ENCODE measurements at places on chromosomes 4 and X.
A peak's percentile ranks its signal among the peaks of the same experiment; 100 is the strongest.

GRCh38 chr4:99126376-99126775 lies 17.7 kb downstream of the ADH4 start:
- no peak for DNase-seq

- no peak for DNase-seq
These were observed 100.8 kb upstream of the EOLA2 start for GRCh38 chrX:150038986-150039599.

GRCh38 chrX:118823263-118824172 lies at the start of gene ZCCHC12:
ZCCHC12 (plus strand) TSS chrX:118823824; CDS start chrX:118825245, 1,421 bp downstream.
- DNase-seq = no peak

DNA sequence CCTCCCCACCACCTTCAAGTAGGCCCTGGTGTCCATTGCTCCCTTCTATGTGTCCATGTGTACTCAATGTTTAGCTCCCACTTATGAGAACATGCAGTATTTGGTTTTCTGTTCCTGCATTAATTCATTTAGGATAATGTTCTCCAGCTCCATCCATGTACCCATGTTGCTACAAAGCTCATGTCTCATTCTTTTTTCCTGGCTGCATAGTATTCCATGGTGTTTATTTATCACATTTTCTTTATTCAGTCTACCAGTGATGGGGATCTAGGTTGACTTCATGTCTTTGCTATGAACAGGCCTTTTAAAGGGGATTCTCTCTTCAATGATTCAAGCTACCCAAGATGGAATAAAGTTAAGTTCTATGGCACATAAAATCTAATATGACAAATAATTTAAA lies 119.6 kb downstream of the PPP3CA start:
- DNase-seq = no peak

DNA sequence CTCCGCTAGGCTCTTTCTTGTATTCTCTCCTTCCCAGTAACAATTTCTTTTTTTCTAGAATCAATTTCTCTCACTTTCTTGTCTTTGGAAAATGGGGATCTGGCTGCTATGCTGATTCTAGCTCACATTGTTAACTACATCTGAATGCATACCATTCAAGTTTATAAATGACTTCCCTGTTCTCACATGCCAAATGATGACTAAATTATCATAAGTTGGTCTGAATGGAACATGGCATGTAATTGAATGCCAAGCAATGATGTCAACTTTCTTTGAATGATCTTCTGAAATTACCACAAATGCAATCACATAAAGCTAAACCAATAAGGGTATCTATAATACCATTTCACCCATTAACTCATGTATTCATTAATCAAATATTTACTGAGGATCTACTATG lies 2.7 kb upstream of the ITM2A start:
- no peak for DNase-seq

- no peak for DNase-seq
These were observed 109.5 kb upstream of the VCX3A start for GRCh38 chrX:6644411-6644810.

- no peak for DNase-seq
These were observed 19.6 kb downstream of the COX7B2 start for GRCh38 chr4:46889410-46889809.

DNA sequence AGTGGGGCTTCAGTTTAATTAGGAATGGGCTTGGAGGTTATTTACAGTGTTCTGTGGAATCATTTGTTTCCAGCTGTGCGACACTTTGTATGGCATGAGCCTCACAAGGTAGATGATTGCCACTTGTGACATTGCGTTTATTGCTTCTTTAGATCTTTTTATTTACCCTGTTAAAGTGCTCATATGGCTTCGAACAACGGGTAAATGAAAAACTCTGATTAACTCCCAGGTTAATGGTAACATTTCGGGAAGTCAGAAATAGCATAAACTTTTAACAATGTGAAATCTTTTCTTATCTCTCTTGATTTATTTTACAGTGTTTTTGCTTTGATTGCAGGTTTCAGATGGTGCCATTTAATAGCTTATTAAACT lies 494.3 kb downstream of the IDS start:
- no peak for DNase-seq

DNA sequence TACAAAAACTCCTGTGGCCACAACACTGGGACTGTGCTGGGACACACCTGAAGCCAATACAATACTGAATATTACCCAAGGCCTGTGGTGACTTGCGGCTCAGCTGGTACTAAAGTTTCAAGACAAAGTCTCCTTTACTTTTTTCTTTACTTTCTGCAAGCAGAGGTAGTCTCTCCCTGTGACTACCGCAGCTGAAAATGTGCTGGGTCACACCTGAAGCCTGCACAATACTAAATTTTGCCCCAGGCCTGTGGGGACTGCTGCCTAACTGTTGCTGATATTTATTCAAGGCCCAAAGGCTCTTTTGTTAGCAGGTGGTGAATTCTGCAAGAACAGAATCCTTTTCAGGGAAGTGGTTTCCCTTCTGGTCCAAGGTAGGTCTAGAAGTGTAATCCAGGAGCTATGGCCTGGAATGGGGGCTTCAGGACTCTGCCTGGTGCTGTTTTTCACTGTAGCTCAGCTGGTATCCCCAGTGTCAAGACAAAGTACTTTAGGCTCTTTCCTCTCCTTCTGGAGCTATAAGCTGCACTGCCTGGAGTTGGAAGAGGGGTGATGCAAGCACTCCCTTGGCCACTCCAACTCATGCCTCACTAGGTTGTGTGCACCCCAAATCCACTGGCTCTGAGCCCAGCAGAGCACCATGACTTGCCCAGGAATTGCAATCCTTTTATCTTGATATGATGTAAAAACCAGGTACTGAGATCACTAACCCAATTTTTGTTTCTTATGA lies 489.4 kb downstream of the TECRL start:
- no peak for DNase-seq

DNA sequence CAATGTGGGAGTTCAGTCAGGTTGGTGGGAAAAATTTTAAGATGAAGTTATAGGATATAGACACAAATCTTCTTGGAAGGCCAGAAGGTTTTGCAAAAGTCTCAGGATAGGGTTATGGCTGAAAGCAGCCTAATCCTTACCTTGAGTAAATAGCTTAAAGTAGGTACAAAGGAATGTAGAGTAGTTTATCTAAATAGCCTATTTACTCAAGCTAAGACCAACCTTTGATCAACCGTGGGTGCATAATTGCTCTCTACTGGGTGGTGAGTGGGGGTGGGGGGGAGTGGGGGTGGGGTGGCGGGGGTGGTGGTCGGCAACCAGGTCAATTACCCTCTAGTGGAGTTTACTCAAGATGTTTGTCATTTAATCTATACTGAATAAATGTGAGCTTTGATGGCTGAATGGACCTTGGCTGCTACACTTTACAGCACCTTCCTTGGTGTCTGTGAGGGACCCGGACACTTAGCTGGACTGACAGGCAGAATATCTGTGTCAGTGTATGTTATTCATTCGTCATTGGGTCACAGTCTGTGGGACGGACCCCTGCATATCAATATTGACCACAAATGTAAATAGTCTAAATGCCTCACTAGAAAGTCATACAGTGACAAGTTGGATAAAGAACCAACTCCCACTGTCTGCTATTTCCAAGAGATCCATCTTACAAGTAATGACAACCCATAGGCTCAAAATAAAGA lies 545.7 kb upstream of the PABPC4L start:
- no peak for DNase-seq

- peak; percentile 11 for DNase-seq
These were observed 76.9 kb downstream of the STIM2 start for GRCh38 chr4:26937567-26937966.

DNA sequence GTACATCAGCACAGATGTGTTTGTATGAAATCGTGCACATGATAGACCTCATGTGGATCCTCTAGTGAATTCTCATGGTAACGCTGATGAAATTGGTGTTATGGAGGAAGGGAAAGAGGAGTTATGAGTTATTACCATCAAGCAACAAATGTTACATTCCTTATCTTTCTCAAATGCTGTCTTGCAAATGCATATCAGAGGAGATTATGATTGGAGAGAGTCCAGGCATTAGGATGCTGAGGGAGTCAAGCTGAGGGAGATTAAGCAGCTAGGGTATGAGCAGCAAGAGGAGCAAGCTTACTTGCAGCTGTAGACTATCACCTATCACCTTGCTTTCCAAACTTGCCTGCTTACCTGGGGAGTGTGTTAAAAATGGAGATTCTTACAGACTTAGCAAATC lies 36.8 kb upstream of the SFRP2 start:
- no peak for DNase-seq

DNA sequence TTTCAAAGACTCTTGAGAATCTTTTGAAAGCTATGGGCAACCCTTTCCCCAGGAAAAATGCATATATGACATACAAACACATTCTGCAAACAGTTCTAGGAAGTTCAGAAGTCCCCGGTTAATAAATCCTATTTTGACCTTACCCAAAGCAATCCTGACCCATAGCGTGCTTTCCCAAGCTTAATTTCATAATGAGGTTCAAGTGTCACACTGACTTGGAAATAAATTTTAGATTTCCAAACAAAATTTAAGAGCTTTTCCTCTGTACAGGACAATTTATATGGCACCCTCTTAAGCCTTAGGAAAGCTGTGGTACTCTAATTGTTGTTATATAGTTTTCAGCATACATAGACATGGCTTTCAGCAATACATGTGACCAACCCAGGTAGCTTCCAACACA lies 11.3 kb downstream of the MID2 start:
- DNase-seq = no peak

- DNase-seq = no peak
These were observed 5.3 kb downstream of the ASB11 start for GRCh38 chrX:15310117-15310516.

DNA sequence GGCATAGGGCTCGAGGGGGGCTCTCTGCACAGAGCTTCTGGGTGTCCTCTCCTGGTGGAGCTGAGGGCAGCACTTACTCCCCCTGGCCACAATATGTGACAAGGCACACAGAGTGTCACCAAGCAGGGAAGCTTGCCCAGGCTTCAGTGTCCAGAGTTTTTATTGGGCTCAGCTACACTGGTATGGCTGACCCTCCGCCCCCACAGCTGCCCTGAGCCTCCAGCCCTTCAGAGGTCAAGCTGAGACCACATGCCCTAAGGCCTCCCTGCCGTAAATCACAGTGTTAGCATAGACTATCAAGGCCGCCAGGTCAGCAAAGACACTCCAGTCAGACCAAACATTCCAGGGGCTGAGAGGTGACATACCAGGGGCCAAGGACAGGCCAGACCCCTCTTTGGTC lies 59.0 kb downstream of the EVC start:
- no peak for DNase-seq

GRCh38 chr4:4395849-4396627 lies 9.1 kb downstream of the NSG1 start:
- DNase-seq = no peak

GRCh38 chr4:53075162-53075785 lies 213.2 kb downstream of the RASL11B start:
- DNase-seq = no peak

DNA sequence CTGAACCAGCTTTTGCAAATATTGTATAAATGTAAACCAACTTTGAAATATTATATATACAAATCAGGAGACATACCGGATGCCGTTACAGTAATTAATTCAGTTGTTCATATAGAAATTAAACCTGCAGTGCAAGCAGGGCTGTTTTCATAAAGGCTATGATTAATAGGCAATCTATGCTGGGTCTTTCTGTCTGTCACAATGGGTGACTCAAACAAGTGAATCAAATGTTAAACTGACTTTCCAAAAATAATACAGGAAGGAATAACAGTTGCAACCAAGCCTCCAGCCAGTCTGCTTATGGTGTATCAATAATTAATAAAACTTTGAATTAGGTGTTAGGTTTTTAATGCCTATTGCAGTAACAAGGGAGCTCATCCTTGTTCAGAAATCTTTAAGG lies 43.9 kb downstream of the GABRB1 start:
- no peak for DNase-seq

DNA sequence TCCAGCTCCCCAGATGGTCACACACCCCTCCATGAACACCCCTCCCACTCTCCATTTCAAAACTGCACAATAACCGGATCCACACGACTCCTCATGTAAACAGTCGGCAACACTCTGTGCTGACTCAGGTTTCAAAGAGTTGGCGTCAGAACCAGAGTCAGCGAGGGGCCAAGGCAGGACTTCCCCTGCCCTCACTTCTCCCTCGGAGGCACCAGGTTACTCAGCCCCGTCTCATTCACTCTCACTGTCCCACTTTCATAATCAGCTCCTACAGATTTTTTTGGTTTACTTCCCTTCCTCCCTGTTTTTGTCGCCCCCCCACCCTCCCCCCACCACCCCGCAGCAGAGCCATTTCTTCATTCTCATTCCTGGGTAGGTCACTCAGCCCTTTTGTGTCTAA lies 2.7 kb upstream of the TIMP1 start:
- DNase-seq = no peak

DNA sequence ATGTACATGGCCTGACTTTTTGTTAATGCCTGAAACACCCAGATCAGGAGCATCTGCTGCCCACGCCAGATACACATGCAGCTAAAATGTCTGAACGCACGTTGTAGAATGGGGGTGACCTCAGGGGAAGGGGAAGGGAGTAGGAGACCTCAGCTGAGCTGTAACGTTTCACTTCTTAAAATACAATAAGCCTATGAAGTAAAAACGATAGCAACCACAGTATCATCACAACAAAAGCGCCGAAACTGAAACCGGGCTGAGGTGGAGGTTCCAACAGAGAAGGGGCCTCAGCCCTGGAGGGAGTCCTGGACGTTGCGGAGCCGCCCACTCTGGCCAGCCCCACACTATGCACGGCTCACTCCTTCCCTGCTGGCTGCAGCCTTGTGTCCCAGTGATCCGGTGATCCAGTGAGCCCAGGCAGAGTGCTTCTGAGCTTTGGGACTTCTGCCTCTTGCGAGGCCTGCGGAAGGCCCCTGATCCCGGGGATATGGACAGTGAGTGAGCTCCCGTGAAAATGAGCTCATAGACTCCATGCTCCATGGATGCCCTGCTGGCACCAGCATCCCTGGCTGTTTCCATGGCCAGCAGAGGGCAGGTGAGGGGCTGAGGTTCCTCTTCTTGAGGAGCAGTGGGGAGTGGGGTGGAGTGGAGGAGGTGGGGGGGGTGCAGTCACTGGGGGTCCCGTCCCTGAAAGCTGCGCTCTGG lies 52.0 kb downstream of the HMX1 start:
- no peak for DNase-seq

DNA sequence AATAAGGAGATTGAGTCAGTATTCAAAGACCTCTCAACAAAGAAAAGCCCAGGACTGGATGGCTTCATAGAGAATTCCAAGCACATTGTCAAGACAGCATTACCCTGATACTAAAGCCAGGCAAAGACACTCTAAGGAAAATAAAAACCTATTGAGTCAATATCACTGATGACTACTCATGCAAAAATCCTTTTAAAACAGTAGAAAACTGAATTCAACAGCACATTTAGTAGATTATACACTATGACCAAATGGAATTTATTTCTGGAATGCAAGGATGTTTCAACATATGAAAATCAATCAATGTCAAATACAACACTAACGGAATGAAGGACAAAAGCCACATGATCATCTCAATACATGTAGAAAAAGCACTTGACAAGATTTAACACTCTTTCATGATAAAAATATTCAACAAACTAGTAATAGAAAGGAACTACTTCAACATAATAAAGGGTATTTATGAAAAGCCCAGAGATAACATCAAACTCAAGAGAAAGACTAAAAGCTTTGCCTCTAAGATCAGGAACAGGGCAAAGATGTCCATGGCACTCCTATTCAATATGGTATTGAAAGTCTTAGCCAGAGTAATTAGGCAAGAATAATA lies 633.3 kb downstream of the ANKRD50 start:
- DNase-seq = no peak
